ENCODE measurements at places on chromosomes 3 and 15. TPM values are rescaled to one million over a fixed set of nuclear protein-coding genes. Genes with fewer than 3 reads are reported as not detected.

DNA sequence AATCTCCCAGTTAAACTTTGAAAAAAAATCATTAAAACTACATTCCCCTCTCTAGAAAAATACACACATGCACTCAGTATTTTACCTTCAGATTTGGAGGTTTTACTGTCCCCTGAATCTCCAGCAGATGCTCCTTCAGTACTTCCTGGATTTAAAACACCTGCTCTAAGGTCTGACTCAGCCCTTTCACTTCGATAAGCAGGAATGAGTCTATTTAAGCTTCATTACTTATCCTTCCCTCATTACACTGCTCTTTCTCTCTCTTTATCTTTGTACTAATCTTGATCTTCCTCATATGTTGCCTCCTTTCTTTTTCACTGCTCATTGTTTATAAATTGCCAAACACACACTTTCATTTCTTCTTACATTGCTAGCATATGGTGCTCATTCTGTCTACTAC lies 443.9 kb downstream of the DIPK2A start:
- no peak for DNase-seq

The ECE2 gene
- polyA plus RNA-seq, result not detected

The TRPM1 gene
- 0.06 TPM for polyA plus RNA-seq

The SLC38A3 gene
- 11.8 TPM for polyA plus RNA-seq

GRCh38 chr3:65901226-65901625 lies 137.5 kb downstream of the MAGI1 start:
- DNase-seq, result no peak

- DNase-seq, result peak; percentile 16
Observed at GRCh38 chr15:71079208-71080044, 35.8 kb upstream of the THSD4 start.

The STRIT1 gene
- polyA plus RNA-seq, result 4.2 TPM

DNA sequence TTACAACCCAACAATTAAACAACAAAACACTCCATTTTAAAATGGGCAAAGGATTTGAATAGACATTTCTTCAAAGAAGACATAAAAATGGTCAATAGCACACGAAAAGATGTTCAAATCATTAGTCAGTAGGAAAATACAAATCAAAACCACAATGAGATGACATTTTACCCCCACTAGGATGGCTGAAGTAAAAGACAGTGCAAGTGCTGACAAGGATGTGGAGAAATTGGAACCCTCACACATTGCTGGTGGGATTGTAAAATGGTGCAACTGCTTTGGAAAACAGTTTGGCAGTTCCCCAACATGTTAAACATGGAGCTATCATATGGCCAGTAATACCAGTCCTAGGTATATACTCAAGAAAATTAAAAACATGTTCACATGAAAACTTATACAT lies 11.6 kb downstream of the GALNT15 start:
- no peak for DNase-seq

DNA sequence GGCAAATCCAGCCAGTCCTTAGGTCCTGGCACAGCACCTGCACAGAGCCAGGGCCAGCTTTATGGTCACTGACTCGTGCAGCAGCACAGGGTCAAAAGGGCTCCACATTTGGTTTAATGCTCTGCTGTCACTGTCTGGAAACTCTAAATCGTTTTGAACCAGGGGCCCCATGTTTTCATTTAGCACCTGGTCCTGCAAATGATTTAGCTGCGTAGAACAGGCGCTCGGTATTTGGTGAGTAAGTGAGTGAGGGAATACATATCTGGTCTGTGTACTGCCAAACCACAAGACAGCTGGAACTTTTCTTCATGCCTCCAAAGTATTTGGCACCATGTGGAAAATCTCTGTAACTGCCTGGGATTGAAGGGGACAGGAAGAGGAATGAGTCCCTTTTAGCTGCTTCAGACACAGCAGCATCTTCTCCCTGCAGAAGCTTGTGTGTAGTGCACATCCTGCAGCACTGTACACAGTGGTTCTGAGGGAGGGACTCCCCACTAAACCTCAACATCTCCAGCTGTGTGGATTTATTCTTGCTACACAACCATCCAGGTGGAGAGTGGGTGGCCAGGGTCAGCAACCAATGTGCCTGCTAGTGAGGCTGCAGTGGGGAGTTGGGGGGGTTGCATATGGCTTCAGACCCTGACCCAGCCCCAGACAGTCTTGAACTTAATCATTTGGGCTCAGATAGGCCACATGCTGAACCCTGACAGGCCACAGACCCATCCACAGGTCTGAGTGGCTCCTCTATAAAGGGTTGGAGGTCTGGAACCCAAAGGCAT lies 1.1 kb downstream of the SH2D7 start:
- DNase-seq, result no peak

DNA sequence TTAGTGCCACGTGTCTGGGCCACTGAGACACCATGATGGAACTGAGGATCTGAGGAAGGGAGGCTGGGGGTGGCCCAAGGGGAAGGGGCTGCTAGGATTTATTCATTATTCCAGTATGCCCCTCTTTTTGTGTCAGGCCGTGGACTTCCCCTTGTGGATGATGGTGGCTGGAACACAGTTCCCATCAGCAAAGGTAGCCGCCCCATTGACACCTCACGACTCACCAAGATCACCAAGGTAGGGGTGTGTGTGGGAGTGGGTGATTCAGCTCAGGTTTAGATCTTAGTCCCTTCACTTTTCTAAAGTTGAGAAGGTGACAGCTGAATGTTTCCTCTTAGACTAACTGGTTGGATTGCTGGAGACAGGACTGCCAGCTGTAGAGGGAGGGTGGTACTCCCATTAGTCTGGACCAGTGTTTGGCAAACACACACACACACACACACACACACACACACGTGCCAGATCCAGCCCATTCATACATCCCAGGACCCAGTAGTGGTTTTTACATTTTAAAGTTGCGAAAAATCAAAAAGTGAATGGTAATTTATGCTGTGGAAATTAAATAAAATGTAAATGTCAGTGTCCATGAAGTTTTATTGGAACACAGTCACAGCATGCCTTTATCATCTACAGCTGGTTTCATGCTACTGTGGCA lies 11.4 kb downstream of the EIF4G1 start:
- no peak for DNase-seq

DNA sequence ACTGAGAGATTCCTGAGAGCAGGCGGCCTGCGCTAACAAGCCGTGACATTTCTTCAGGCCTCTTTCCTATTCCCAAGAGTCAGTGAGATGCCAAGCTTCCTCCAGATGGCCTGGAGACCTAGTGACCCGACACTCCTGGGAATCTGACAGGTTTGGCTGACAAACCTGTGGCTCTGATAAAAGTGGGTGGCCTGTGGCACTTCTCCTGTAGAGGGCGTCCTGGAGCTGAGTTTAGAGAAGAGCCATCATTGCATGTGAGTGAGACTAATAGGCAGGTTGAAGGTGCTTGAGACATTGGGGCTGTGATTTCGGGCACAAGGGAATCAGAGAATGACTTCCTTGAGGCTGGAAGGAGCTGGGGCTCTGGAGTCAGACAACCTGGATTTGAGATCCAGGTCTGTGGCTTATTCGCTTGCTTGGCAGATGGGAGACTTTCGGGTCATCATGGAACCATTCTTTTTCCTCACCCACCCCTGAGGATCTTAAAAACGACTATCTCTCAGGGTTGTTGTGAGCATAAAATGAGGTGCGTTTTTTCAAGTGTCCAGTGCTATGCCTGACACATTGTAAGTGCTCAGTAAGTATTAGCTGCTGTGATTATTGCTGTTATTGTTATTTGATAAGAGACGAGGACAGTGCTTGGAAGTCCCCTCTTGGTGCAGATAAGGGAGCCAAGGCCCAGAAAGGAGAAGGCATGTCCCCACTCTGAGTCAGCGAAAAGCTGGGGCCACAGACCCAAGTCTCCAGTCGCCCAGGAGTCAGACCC lies 77.2 kb downstream of the SCN10A start:
- peak; percentile 16 for DNase-seq

GRCh38 chr15:66108483-66109265 lies 144.9 kb downstream of the MEGF11 start:
- no peak for DNase-seq

- DNase-seq, result no peak
Observed at GRCh38 chr3:128187495-128187894, 34.2 kb downstream of the EEFSEC start.

DNA sequence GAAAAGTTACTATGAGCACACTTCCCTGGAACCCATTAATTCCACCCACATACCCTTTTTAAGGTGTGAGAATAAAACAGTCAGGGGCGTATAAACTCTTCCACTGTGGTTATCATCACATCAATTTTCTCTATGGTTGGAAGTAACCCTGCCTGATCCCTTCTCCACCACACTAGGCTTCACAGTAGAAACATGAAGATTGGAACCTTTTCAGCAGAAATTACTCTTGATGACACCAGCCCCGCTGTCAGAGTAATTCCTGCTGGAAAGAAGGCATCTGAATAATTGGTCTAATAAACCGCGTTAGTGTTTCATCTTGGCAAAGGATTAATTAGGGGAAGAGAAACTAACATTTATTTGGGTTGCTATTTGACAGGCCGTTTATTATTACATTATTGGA lies 278.4 kb downstream of the MFSD1 start:
- DNase-seq, result no peak

DNA sequence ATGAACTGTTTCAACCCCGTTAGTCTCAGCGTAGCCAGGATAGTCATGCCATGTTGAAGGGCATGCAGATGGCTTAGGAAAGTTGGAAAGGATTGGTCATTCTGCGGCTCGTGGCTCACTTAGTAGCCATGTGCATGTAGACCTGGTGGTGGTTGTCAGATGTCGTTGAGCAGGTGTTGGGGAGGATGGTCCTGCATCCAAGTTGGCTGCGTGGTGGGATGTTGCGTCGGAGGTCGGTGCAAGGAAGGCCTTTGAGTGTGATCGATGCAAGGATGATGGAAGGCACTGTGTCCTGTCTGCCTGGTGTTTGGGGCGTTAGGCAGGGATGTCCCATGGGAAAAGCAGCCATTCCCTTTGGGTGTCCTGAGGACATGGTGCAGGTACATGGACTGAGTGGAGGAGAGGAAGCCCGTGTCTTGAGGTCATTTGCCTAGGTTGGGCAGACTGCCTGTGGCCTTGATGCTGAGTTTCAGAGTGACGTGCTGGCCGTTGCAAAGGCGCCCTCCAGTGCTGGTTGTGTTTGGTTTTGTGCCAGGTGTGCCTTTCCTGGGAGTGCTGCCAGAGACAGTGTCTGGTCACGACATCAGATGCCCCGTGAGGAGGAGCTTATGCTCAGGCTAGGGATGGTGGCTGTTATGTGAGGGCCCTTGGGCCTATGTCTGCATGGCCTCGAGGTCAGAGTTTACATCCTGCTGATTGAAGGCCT lies 103.4 kb downstream of the SNRPN start:
- DNase-seq, result no peak

The RHCG gene
- not detected for polyA plus RNA-seq

GRCh38 chr3:36362973-36363372 lies 17.3 kb upstream of the STAC start:
- no peak for DNase-seq

The AP3B2 gene
- polyA plus RNA-seq, result 0.51 TPM

GRCh38 chr15:82968066-82968465 lies 15.5 kb upstream of the HOMER2 start:
- no peak for DNase-seq

The SRPRB gene
- 46.2 TPM for polyA plus RNA-seq

The STXBP5L gene
- not detected for polyA plus RNA-seq

DNA sequence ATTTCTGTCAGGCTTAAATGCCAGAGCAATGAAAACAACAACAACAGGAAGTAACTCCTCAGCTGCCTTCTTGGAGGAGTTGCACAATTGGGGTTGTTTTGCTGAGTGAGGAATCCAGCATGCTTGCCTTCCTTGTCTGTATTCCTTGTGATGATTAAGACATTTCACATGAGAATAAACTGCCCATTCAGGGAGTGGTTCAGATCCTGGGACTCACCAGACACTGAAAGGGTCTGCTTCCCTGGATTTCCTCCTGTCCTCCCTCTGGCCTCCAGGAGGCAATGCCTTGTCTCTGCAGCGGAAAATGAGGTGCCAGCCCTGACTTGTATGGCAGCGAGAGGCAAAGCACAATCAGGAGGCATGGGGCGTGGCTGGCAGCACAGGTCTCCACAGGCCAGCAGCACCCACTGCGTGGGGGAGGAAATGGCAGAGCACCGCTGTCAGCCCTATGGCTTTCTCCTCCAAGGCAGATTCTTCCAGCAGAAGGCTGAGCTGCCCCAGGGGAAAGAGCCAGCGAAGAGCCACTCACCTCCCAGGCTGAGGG lies 41.5 kb downstream of the RBP2 start:
- DNase-seq, result no peak

The SLC12A1 gene
- polyA plus RNA-seq, result not detected

- DNase-seq, result no peak
Observed at GRCh38 chr3:160765211-160765610, 9.2 kb downstream of the PPM1L start.

GRCh38 chr3:182370949-182371348 lies 422.4 kb upstream of the ATP11B start:
- DNase-seq, result no peak

DNA sequence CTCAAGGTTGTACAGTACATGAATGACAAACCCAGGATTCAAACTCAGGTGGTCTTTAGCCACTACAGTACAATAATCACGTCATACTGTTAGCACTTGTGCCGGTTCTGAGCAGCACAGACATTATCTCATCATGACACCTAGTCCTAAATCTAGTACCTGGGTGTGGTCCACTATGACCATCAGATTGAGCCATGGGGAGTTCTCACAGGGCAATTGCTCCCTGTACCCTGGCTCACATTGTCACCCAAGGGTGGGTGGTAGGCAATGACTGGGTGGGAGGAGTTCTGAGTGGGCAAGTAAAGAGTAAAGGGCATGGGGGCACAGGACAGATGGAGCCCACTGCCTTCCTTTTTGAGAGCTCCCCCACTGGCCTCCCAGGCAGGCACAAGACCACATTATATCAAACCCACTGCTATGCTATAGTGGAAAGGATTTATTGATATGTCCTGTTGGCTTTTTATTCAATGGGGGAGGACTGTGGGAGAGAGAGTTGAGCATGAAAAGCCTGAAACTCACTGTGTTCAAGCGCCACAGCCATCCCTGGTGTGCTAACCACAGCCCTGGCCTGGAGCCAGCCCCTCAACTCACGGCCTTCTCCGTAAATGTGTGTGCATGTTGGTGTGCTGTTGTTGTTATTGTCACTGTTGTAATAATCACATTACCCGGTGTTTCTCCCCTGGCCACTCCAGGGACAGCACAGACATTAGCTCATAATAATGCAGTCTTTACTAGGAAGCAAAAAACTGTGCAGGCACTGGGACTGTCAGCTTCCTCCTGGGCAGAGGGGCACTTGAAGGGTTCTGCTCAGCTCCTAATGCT lies 27.3 kb downstream of the ADCY5 start:
- DNase-seq, result no peak

The GPR62 gene
- polyA plus RNA-seq, result 0.15 TPM

- DNase-seq, result no peak
Observed at GRCh38 chr3:50232303-50232702, 3.7 kb upstream of the GNAI2 start.

GRCh38 chr3:15181963-15182362 lies 24.1 kb upstream of the CAPN7 start:
- DNase-seq, result no peak

GRCh38 chr15:51267051-51267702 lies 71.2 kb downstream of the CYP19A1 start:
- DNase-seq, result no peak

The ABI3BP gene
- 20.0 TPM for polyA plus RNA-seq

- peak; percentile 83 for DNase-seq
Observed at GRCh38 chr15:73908030-73908821, 18.0 kb upstream of the LOXL1 start.
